CD4-positive, alpha-beta T cell treated with Interleukin-2 at 100 ng/mL for 4 hours (primary cell): ENCODE measurements at places on chromosomes 6 and 20.

GRCh38 chr6:73400656-73401055, 6.0 kb downstream of the DDX43 start:
- DNase-seq: no peak

GRCh38 chr6:16472349-16473069, 234.1 kb downstream of the GMPR start:
- DNase-seq: no peak

GRCh38 chr6:100880149-100880852, 828 bp downstream of the ASCC3 start:
- DNase-seq: no peak

- no peak for DNase-seq
These were observed 975.9 kb downstream of the KIF16B start for GRCh38 chr20:15597306-15597705.

DNA sequence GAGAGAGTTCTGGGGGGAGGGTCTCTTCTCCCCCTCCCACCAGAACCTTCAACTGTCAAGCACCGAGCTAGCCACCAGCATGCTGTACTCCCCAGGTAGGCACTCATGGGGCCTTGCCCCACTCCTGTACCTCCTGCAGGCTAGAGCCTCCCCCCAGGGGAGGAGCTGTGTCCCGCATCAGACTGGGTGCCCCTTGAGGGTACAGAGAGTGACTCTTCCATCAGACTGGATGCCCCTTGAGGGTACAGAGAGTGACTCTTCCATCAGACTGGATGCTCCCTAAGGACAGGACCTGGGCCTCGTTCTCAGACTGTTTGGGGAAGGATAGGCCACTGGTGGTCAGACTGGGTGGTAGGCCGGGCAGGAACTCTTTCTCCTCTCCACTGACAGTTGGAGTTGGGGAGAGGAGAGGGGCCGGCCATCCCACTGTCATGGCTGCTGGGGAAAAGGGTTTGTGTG, at the start of gene CAPN11:
CAPN11 (plus strand) TSS at position 51 of the 459 bp plus-strand sequence; CDS start at position 80, 29 bp downstream.
- DNase-seq: no peak

DNA sequence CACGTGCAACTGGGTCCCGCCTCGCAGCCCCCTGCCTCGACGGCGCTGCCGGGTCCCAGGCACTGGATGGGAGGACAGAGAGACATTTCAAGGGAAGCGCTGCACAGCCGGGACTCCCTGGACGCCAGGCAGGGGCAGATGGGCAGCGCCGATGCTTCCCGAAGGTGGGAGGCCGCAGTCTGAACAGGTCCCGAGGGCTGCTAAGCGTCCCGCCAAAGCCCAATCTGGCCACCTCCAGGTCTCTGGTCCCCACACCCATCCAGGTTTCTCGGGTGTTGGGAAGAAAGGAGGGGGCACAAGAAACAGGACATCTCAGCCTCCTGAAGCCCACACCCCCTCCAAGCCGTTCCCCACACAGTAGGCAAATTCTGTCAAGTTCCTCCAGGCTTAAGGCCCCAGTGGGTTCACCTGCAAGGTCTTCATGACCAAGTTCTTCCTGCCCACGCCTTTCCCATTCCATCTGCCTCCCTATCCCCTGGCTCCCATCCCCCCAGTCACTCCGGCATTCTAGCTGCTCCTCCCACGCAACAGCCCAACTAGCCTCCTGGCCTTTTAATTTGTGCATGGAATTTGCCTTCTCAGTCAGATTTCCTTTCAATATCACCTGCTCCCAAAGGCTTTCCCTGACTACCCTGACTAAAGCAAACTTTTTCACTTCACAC, 5.4 kb upstream of the CPXM1 start:
- DNase-seq: no peak

DNA sequence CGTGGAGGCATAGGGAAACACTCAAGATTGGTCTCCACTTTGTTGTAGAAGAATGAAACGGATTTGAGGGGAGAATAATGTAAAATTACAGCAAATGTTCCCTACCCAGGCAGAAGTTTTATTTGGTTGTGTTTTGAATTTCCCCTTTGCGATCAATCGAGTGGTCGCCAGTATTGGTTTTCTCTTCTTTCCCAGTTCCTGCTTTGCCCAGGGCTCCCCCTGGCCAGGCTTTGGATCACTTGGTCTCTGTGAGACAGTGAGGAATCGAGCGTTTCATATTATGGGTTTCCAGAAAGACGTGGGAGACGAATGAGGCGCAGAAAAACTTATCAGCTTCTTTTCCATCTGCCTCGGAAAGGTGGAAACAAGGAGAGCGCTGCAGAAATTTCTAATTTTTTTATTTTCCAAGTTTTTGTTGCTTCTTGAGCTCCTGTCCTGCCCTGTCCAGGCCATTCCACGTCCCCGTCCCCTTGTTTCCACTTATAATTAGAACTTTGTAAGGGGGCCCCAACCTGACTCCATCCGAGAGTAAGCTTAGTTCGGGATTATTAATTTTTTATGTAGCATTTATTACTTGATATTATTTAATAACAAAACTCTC, 7.5 kb upstream of the TBX18 start:
- DNase-seq: no peak

DNA sequence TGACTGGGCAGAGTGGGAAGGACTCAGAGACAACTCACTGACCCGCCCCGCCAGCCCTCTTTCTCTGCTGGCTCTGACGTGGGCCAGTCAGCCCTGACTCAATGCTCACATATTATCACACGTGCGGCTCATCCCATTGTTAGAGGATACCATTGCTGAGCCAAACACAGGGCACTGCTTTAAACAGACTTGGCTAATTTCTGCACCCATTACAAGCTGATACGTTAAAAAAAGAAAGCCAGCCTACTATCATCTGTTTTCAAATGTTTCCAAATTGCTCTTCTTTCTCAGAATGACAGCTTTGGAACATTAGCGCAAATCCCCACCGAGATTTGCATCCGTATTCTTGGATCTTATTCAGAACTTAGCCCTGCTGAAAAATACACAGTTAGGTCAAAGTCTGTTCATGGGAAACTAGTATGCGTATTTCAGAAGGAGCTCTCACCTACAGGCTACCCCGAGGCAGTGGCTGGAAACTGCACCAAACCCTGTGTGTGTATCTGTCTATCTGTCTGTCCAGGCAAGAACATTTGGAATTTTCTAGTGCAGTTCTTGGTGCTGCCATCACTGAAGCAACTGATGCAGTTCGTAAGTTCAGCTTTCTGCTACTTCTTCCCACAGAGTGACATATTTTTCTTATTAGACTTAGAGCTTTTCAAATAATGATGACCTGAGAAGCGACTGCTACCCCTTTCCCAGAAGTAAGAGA, 32.8 kb downstream of the RAMACL start:
- no peak for DNase-seq
